DND-41 (cell line): ENCODE measurements at places on chromosomes 5 and 9.

- DNase-seq = no peak
These were observed 267.3 kb downstream of the NR2F1-AS1 start for GRCh38 chr5:93313672-93314071.

DNA sequence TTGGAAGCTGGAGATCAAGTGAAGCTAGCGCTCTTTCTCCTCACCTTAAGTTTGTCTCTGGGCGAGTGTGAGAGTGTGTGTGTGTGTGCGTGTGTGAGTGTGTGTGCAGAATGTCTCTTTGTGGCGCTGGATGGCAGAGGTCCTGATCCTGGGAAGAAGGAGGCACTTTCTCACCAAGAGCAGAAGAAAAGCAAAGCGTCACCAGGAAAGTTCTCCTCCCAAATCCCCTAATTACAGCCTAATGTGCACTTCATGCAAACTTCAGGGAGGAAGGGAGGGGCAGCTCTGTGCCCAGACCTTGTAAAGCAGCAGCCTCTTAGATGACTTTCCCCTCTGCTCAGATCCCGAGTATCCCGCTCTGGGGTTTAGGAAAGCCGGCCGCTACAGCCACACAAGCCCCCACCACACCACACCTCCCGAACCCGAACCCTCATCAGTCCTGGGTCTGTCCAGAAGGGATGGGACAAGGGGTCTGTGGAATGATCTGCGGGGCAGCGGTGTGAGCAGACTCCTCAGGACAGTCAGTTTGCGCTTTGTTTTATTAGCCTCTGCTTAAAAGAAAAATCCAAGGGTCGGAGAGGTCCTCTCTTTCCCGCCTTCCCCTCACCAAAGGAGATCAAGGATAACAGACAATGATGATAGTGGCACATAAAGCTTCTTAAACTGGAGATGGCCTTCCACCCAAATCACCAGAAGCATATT is at the start of gene HAPLN1:
Gene HAPLN1 (minus strand): TSS at position 20 of the 702 bp plus-strand sequence. CDS start 47,332 bp downstream, outside the sequence.
- DNase-seq = no peak

GRCh38 chr5:117496801-117497200 is 922.2 kb upstream of the SEMA6A start:
- no peak for DNase-seq

GRCh38 chr9:69579760-69580581 is 92.2 kb downstream of the APBA1 start:
- no peak for DNase-seq

- no peak for DNase-seq
These were observed 61.9 kb upstream of the ORM1 start for GRCh38 chr9:114261026-114261425.

DNA sequence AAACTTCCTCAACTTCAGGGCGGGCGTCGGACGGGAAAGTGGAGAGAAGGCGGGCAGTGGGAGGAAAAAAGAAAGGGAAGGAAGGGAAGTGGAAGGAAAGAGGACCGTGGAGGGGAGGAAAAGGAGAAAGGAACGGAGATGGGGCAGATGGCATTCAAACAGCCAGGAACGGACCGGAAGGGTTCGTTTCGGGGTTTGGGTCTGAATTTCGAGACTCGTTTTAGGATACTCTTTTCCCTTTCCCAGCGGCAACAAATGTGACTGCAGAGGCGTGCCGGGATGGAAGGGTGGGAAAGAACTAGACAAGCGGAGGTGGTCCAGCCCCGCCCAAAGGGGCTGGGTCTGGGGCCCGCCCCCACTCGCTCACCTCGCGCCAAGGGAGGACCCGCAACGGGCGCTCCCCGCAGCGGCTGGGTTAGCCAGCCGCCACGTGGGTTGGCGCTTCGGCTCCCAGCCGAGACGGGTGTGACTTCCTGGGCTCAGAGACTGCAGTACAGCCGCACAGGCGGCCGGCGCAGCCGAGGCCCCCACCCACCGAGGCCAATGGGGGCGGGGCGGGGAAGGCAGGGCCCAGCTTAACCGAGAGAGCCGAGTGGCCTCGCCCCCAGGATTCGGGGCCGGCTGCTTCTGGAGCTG is 2.7 kb downstream of the VCAN start:
- DNase-seq = no peak

- DNase-seq = no peak
These were observed 208.5 kb upstream of the TRPM3 start for GRCh38 chr9:71329873-71330272.

DNA sequence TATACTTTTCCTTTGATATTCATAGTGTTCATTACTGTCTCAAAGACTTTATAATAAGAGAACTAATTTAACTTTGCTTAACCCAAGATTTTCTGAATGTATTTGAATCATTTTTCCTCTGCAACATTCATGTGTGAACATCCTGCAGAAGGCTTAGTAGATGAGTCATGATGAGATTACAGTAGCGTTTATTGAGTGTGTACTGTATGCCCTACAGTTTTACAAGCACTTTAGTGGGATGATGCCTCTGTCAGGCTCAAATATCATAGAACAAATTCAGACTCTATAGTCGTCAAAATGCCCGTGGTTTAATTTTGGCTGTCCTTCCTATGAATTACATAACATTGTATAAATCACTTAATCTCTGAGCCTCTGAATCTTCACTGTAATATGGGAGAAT is 41.2 kb downstream of the FYB1 start:
- no peak for DNase-seq

GRCh38 chr9:94593459-94594345 is at the start of gene FBP2:
TSS of gene FBP2 (minus strand) at chr9:94593824. CDS start at chr9:94593726, 98 bp downstream.
- no peak for DNase-seq

- no peak for DNase-seq
These were observed 13.1 kb upstream of the CEMIP2 start for GRCh38 chr9:71781391-71781790.

DNA sequence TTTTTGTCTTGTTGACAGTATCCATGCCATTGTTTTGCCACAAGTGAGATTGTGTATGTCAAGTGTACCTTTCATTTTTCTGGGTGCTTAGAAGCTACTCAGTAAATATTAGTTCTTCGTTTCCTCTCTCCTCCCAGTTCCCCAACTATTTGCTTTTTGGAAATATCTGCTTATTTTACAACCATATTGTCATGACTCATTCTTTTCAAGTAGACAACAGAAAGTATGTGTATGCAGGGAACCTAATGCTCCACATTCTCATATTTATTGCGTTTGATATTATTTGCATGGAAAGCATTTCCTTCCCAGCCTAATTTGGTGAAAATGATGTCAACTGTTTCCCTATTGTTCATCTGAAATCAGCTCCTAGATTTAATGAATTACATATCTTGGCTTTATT is 483.7 kb upstream of the RIOK2 start:
- no peak for DNase-seq
